Hepatic stellate cell (primary cell): ENCODE measurements at places on chromosomes 1 and 21.
A peak's percentile ranks its signal among the peaks of the same experiment; 100 is the strongest.

GRCh38 chr1:245477941-245478340, 323.2 kb downstream of the KIF26B start:
- DNase-seq, result no peak

- DNase-seq, result no peak
These were observed 424.6 kb upstream of the CHRM3 start for GRCh38 chr1:238961790-238962189.

DNA sequence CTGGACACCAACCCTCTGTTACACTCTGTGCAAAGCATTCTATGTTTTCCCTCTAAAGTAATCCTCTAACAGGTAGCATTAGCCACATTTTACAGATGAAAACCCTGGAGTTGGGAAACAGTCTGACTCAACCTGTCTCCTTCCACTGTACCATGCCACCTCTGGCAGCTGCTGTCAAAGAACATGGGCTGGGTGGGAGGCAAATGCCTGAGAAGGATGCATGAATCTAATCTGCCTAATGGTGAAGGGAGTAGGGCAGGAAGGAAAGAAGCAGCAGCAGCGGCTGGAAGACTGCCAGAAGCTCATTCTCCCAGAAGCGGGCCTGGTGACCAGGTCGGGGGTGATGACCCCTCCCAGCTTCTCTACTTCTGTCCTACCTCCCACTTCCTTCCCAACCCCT, 21.7 kb downstream of the LRRC71 start:
- DNase-seq, result no peak

DNA sequence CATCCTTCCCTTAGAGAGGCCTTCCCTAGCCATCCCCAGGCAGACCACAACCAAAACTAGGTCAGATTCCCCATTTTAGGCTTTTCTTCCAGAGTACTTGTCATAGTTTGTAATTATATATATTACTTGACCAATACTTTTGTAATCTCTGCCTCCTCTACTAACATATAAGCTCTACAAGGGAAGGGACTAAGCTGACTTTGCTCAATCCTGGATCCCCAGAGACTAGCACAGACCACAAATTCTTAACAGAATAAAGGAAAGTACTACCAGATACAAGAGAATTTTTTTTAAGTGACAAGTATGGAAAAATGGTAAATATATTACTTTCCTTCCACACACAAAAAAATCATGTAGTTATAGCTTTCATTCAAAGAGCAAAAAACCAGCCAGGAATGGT, 2.0 kb downstream of the ZMYM6 start:
- peak; percentile 7 for DNase-seq

- DNase-seq, result no peak
These were observed 41.9 kb upstream of the SERBP1 start for GRCh38 chr1:67472056-67472455.

DNA sequence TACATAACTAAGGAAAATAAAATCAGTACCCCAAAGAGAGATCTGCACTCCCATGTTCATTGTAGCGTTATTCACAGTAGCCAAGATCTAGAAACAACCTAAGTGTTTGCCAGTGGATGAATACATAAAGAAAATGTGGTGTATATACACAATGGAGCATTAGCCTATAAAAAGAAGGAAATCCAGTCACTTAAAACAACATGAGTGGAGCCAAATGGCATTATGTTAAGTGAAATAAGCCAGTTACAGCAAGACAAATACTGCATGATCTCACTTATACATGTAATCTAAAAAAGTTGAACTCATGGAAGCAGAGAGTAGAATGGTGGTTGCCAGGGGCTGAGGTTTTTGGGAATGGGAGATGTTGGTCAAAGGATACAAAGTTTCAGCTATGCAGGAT, 508.3 kb upstream of the B3GALT2 start:
- DNase-seq, result no peak

GRCh38 chr21:20329636-20330035, 668.6 kb upstream of the NCAM2 start:
- DNase-seq, result no peak

- no peak for DNase-seq
These were observed 90.0 kb downstream of the NOS1AP start for GRCh38 chr1:162159515-162159914.

DNA sequence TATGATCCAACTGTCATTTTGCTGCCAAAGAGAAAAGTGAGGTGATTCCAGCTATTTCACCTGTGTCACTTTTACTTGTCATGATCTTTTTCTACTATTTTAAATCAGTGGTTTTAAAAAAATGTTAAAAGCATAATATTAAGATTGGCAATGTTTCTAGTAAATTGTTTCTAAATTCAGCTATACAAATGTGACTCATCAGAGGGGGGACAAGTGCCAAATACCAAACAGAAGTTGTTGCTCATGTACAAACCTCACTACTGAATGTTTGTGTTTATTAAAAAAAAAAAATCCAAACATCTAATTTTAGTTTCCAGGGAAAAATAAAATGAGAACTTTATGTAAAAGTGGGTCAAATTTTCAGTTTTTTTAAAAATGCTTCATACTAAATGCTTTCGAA, 346.2 kb upstream of the SNX7 start:
- peak; percentile 6 for DNase-seq

- no peak for DNase-seq
These were observed 251.8 kb upstream of the USP24 start for GRCh38 chr1:55466921-55467320.
